ENCODE measurements at places on chromosomes 5 and 9. TPM values are rescaled to one million over a fixed set of nuclear protein-coding genes. Genes with fewer than 3 reads are reported as not detected.

DNA sequence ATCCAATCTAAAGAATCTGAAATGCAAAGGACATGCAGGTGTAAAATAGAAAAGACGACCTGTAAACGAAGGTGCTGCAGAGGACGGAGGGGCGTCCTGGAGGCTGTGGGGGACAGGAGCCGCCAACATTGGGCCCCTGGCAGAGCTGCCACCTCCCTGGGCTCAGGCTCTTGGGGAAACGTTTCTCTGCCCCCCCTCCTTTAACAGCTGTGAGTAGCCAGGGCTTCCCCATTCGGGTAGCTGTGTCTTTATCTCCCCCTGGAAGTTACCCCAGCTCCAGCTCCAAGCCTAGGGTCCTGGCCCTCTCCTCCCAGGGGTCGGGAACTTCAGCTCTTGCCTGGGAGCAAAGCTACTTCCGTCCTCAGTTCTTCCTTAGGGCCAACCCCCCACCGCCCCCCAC lies 51.5 kb downstream of the PSD2 start:
- peak; percentile 21 for DNase-seq

- DNase-seq, result no peak
Measured at GRCh38 chr5:169024421-169024820, 276.5 kb downstream of the SLIT3 start.

- DNase-seq, result no peak
Measured at GRCh38 chr5:15694696-15695214, 194.8 kb downstream of the FBXL7 start.

- DNase-seq, result no peak
Measured at GRCh38 chr5:16754601-16755000, 137.8 kb upstream of the RETREG1 start.

GRCh38 chr5:108760512-108760911 lies 12.8 kb downstream of the FER start:
- DNase-seq, result no peak

GRCh38 chr9:87533271-87533670 lies 35.6 kb downstream of the DAPK1 start:
- no peak for DNase-seq

GRCh38 chr9:121906074-121906870 lies 186.8 kb downstream of the TTLL11 start:
- DNase-seq, result no peak

- no peak for DNase-seq
Measured at GRCh38 chr5:61969755-61970154, 336.3 kb upstream of the KIF2A start.

- no peak for DNase-seq
Measured at GRCh38 chr9:84856181-84856632, 186.7 kb downstream of the NTRK2 start.

- DNase-seq, result no peak
Measured at GRCh38 chr5:156460471-156460870, 133.5 kb downstream of the SGCD start.

- DNase-seq, result no peak
Measured at GRCh38 chr9:88521308-88521707, 13.7 kb upstream of the NXNL2 start.

GRCh38 chr5:36111238-36111637 lies 40.4 kb downstream of the LMBRD2 start:
- DNase-seq, result no peak

DNA sequence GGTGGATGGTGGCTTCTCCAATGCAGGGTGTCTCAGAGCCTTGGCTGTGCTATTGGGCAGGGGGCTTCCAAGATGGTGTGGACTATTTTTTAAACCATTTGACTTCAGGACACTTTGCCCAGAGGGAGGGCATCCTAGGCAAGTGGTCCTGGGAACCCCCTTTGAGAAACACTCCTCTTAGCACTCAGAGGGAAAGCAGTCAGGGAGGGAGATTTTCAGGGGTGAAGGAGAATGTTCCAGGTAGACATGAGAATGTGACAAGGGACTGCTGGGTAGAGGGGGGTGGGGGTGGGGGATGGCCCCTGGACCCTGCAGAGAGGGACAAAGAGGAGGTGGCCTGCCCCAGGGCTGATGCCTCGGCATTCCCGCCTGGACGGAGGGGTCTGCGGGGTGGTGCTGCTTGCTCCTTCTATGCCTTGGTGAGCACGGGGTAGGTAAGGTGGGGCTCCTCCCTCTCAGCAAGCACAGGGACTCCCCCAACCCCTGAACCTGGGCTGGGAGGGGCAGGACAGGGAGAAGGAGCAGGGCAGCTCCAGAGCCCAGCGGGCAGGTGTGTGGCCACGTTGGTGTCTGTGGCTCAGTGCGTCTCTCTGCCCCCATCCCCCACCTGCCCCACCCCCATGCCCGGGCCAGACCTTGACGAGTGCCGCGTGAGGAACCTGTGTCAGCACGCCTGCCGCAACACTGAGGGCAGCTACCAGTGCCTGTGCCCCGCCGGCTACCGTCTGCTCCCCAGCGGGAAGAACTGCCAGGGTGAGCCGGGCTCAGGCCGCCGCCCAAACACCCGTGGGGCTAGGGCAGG lies 13.8 kb upstream of the ASS1 start:
- DNase-seq, result no peak

GRCh38 chr9:108473209-108474112 lies 382.3 kb downstream of the ACTL7B start:
- DNase-seq, result no peak

The ADAMTS12 gene
- not detected for total RNA-seq

The TSC1 gene
- 43.8 TPM for total RNA-seq

The NKD2 gene
- total RNA-seq, result 14.6 TPM

The SPATA31D4 gene
- total RNA-seq, result not detected

The PLAC8L1 gene
- total RNA-seq, result 0.88 TPM

The OR1J2 gene
- not detected for total RNA-seq

The F2RL1 gene
- total RNA-seq, result 2.0 TPM

The PAX5 gene
- total RNA-seq, result 0.61 TPM

The JAKMIP2 gene
- total RNA-seq, result 0.60 TPM

The CEP72 gene
- 44.2 TPM for total RNA-seq

The OR1Q1 gene
- not detected for total RNA-seq

The ACTBL2 gene
- not detected for total RNA-seq

The INSL4 gene
- total RNA-seq, result not detected

The TOPORS gene
- 20.9 TPM for total RNA-seq
